ENCODE measurements at places on chromosomes 4 and X. TPM values are rescaled to one million over a fixed set of nuclear protein-coding genes. Genes with fewer than 3 reads are reported as not detected.
A peak's percentile ranks its signal among the peaks of the same experiment; 100 is the strongest.

DNA sequence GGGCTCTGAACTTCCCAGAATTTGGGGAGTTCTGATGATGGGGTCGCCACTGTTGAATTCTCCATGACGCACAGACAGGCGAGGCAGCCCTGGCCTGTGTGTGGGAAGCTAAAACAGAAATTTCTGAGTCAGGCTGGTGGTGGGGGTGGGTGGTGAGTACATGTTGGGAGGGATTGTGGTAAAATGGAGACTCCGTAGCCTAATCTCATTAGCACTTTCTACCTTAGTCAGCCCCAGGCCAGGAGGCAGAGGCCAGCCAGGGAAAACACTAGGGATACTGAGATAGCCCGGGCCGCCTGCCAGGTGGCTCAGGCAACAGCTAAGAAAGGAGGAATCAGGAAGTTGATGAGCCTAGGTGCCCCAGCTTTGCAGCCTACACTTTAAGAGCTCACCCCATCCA is 39.3 kb upstream of the NHSL2 start:
- H3K27me3 ChIP-seq: no peaks in the 10 kb centered on the region
- DNase-seq: no peak
- H3K4me3 ChIP-seq: no peak overlapping the region
- H3K36me3 ChIP-seq: no peaks in the 10 kb centered on the region
- H3K27ac ChIP-seq: no peak overlapping the region
- H3K4me1 ChIP-seq: no peaks in the 10 kb centered on the region

PABPC1L2B gene
- total RNA-seq: not detected

LRRC66 gene
- 0.33 TPM for total RNA-seq

DNA sequence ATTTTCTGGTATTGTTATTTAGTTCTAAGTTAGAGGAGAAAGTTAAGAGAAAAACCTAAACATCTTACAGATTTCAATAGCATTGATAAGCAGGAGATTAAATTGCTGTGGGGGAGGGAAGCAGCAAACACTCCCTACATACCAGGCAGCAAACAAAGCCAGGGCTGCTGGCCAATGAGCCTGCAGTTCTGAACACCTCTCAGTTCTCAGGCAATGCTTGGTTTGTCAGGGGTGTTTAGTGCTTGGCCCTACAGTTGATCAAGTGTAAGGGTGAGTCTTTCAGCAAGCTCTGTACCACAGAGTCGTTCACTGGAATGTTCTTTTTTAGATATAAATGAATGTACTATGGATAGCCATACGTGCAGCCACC is 38.6 kb downstream of the EGFL6 start:
- no peaks in the 10 kb centered on the region for H3K4me1 ChIP-seq
- no peak overlapping the region for H3K4me3 ChIP-seq
- no peak for DNase-seq
- no peak overlapping the region for H3K27ac ChIP-seq
- H3K27me3 ChIP-seq: no peaks in the 10 kb centered on the region

GRCh38 chr4:98652996-98653395 is 5.4 kb downstream of the TSPAN5 start:
- no peaks in the 10 kb centered on the region for H3K36me3 ChIP-seq
- H3K27ac ChIP-seq: no peak overlapping the region
- H3K27me3 ChIP-seq: peaks cover 17% of the 10 kb centered on the region
- H3K4me1 ChIP-seq: peaks cover 13% of the 10 kb centered on the region
- no peak for DNase-seq

DNA sequence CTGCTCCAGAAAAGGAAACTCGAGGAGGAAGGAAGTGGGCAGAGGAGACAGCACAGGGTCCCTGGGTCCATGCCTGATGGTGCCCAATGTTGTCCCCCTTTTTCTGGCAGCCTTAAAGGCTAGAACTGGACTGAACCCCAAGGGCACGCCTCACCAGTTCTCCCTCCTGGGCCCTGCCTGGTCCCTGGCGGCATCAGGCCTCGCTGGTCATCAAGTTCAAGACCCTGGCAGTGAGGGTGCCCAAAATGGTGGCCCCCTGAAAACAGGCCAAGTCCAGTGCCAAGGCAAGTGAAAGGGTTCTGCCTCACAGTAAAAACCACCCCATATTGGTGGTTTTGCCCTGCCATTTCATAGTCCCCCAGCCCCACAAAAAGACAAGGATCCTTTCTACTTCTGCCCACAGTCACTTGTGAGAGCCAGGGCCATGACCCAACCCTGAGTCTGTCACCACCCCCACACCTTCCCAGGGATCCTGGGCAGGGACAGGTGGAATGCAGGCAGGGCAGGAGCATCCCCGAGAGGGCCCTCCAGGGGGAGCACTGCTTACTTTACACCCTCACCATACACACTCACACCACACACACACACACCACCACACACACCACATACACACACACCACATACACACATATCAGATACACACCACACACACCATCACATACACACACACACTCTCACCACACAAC is 107.6 kb downstream of the DCTD start:
- no peaks in the 10 kb centered on the region for H3K4me1 ChIP-seq
- DNase-seq: no peak
- H3K27me3 ChIP-seq: no peaks in the 10 kb centered on the region
- no peak overlapping the region for H3K4me3 ChIP-seq
- no peaks in the 10 kb centered on the region for H3K36me3 ChIP-seq

GRCh38 chr4:19026281-19026680 is 1004.7 kb upstream of the LCORL start:
- H3K4me1 ChIP-seq: no peaks in the 10 kb centered on the region
- no peak overlapping the region for H3K27ac ChIP-seq
- H3K4me3 ChIP-seq: no peak overlapping the region
- H3K27me3 ChIP-seq: no peaks in the 10 kb centered on the region

DNA sequence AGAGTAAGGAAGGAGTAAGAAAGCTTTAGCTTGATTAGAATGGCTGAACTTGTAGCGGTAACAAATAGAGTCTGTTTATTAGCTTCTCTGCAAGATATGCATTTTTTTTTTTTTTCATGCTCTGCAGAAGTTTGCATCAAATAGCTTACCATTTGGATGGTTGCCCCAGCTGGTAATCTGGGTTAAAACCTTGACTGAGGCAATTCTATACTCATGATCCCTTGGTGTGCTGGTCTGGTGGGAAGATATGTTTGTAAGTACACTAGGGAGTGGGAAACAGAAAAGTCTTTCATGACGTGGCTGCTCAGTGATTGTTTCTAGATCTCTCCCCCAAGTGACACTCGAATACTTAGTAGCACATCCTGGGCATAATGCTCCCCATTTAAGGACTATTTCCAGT is 32.1 kb downstream of the SEPTIN11 start:
- H3K27ac ChIP-seq: no peak overlapping the region
- peaks cover 31% of the 10 kb centered on the region for H3K4me1 ChIP-seq
- DNase-seq: no peak
- no peak overlapping the region for H3K4me3 ChIP-seq
- no peaks in the 10 kb centered on the region for H3K36me3 ChIP-seq

UBA1 gene
- 158 TPM for total RNA-seq

GRCh38 chr4:152068866-152069265 is 308.1 kb upstream of the GATB start:
- H3K4me1 ChIP-seq: peaks cover 14% of the 10 kb centered on the region
- no peak overlapping the region for H3K27ac ChIP-seq
- no peak overlapping the region for H3K4me3 ChIP-seq
- no peaks in the 10 kb centered on the region for H3K36me3 ChIP-seq
- DNase-seq: no peak
- H3K27me3 ChIP-seq: no peaks in the 10 kb centered on the region

MAP9 gene
- 0.23 TPM for total RNA-seq

DNA sequence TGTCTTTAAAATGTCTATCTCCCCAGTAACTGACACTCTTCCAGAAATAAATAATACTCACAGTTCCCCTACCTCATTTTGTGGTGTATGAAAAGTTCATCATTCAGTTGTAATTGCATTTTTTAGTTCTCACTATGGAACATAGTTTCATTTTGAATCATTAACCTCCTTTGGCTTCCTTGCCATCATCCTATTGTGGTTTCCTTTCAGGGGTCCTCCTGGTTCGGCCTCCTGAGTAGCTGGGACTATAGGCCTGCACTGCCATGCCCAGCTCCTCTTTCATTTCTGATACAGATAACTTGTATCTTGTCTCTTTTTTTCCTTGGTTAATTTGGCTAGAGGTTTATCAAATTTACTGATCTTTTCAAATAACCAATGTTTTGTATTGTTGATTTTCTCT is 23.1 kb upstream of the BLTP1 start:
- no peak overlapping the region for H3K4me3 ChIP-seq
- no peaks in the 10 kb centered on the region for H3K36me3 ChIP-seq
- no peak overlapping the region for H3K27ac ChIP-seq
- no peaks in the 10 kb centered on the region for H3K27me3 ChIP-seq

DNA sequence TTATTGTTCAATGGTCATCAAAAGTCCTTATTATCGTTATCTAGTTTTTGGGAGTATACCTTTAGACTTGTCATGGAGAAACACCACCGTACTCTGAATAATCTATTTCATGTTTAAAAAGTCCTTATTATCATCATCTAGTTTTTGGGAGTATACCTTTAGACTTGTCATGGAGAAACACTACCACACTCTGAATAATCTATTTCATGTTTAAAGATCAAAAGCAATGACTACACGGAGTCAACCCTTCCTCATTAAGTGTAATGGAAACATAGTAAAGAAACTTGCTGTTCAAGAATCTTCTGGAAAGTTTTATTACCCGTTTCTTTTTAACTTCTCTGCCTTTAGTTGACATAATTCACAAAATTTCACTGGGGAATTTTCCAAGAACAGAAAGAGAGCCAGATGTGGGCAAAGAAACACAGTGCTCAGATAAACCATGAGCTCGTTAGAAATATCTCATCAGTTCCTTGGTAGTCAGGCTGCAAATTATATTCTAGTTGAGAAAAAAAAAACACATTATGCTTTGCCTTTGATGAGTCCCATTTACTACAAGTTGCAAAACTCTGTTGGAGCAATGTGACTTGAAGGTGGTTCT is 158.8 kb downstream of the AFAP1 start:
- no peak overlapping the region for H3K27ac ChIP-seq
- no peaks in the 10 kb centered on the region for H3K36me3 ChIP-seq
- H3K4me3 ChIP-seq: no peak overlapping the region
- no peaks in the 10 kb centered on the region for H3K27me3 ChIP-seq
- no peak for DNase-seq

- H3K27ac ChIP-seq: no peak overlapping the region
- H3K36me3 ChIP-seq: no peaks in the 10 kb centered on the region
- peaks cover 21% of the 10 kb centered on the region for H3K4me1 ChIP-seq
- peak overlapping the region; percentile 44 for H3K4me3 ChIP-seq
Observed at GRCh38 chr4:80265571-80266252, 752 bp upstream of the FGF5 start.

SSX1 gene
- not detected for total RNA-seq

GRCh38 chr4:100929135-100929534 is 411.3 kb upstream of the EMCN start:
- H3K4me3 ChIP-seq: no peak overlapping the region
- H3K27me3 ChIP-seq: no peaks in the 10 kb centered on the region
- DNase-seq: no peak
- H3K4me1 ChIP-seq: no peaks in the 10 kb centered on the region
- no peak overlapping the region for H3K27ac ChIP-seq

- H3K27me3 ChIP-seq: no peaks in the 10 kb centered on the region
- no peak overlapping the region for H3K27ac ChIP-seq
- peaks cover 49% of the 10 kb centered on the region for H3K36me3 ChIP-seq
- H3K4me3 ChIP-seq: no peak overlapping the region
Observed at GRCh38 chr4:118712872-118713271, 27.7 kb downstream of the METTL14 start.

DCLK2 gene
- total RNA-seq: 0.58 TPM

- H3K4me3 ChIP-seq: no peak overlapping the region
- no peak for DNase-seq
- no peaks in the 10 kb centered on the region for H3K36me3 ChIP-seq
- no peaks in the 10 kb centered on the region for H3K27me3 ChIP-seq
- no peaks in the 10 kb centered on the region for H3K4me1 ChIP-seq
Observed at GRCh38 chr4:139889264-139889663, 223.6 kb downstream of the MGST2 start.

CENPVL1 gene
- total RNA-seq: not detected

- no peak overlapping the region for H3K4me3 ChIP-seq
- H3K36me3 ChIP-seq: no peaks in the 10 kb centered on the region
- H3K27ac ChIP-seq: no peak overlapping the region
- no peaks in the 10 kb centered on the region for H3K27me3 ChIP-seq
- no peaks in the 10 kb centered on the region for H3K4me1 ChIP-seq
Observed at GRCh38 chr4:170386971-170387370, 297.2 kb upstream of the AADAT start.

FAM47A gene
- total RNA-seq: not detected

DNA sequence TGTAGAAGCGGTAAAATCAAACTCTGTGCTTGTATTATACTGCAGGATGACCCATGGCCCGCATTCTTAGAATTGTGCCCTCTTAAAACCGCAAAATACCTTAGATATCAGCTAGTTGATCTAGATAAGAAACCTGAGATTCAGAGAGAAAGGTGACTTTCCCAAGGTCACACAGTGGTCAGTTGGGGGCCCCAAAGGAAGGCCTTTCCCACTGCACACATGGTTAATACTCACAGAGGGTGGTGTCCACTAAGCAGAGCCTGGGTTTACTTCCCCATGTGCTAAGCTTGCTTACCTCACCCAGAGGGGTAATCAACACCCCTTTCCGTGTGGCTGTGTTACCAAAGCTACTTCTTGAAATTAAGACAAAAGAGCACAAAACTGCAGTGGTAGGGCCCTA is 66.3 kb downstream of the RBM47 start:
- H3K36me3 ChIP-seq: no peaks in the 10 kb centered on the region
- H3K27ac ChIP-seq: no peak overlapping the region
- no peak for DNase-seq
- H3K4me1 ChIP-seq: no peaks in the 10 kb centered on the region

DNA sequence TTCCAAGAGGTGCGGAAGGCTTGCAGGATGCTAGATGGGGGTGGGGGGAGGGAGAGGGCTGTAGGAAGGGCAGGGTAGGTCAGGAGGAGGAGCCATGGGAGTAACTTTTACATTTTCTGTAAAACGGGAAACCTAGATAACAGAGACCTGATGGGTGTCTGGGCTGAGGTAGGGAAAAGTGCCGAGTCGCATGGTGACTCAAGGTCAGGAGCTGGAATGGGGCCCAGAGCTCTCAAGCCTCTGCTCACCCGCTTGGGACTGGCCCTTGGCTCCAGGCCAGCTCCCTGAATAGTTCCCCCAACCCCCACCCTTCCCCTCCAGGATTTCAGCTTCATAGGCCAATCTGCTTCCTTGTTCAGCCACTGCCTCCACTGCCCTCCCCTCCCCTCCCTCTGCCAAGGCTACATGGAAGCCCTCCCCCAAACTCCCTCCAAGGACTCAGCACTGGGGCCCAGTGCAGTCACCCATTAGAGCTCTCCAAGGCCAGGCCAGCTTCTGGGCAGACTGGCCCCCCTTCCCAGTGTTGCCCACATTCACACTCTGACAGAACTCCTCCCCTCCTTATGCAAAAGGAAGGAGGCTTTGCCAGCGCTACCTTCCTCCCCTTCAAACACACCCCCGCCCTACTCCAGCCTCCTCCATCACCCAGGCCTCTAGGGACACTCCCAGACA is 43.6 kb downstream of the TSC22D3 start:
- peaks cover 87% of the 10 kb centered on the region for H3K4me1 ChIP-seq
- no peak overlapping the region for H3K4me3 ChIP-seq
- DNase-seq: peak; percentile 95
- peak overlapping the region; percentile 96 for H3K27ac ChIP-seq
- no peaks in the 10 kb centered on the region for H3K36me3 ChIP-seq

- H3K4me3 ChIP-seq: no peak overlapping the region
- H3K4me1 ChIP-seq: no peaks in the 10 kb centered on the region
- H3K36me3 ChIP-seq: no peaks in the 10 kb centered on the region
- DNase-seq: no peak
Observed at GRCh38 chr4:145199051-145199716, 18.8 kb upstream of the OTUD4 start.

PYURF gene
- total RNA-seq: 62.5 TPM
